Stomach (tissue), 19 donors: ENCODE measurements at places on chromosomes 13 and 19. TPM values are rescaled to one million over a fixed set of nuclear protein-coding genes. Genes with fewer than 3 reads are reported as not detected.

- H3K36me3 ChIP-seq = no peaks in the 10 kb centered on the region
- H3K4me1 ChIP-seq = no peaks in the 10 kb centered on the region
- H3K4me3 ChIP-seq = no peak overlapping the region
- no peak overlapping the region for H3K27ac ChIP-seq
Measured at GRCh38 chr13:113897161-113897560, 33.3 kb upstream of the GAS6 start.

- H3K27me3 ChIP-seq = no peaks in the 10 kb centered on the region
- H3K4me3 ChIP-seq = no peak overlapping the region
- no peaks in the 10 kb centered on the region for H3K4me1 ChIP-seq
- DNase-seq = no peak
Measured at GRCh38 chr13:107360010-107360409, 792.1 kb upstream of the ARGLU1 start.

GRCh38 chr19:2590630-2591399, 111.7 kb downstream of the GNG7 start:
- H3K4me3 ChIP-seq = no peak overlapping the region
- DNase-seq = no peak
- H3K36me3 ChIP-seq = no peaks in the 10 kb centered on the region
- peak overlapping the region; percentile 73 for H3K27ac ChIP-seq
- no peaks in the 10 kb centered on the region for H3K27me3 ChIP-seq

GRCh38 chr19:56823417-56823816, 17.1 kb downstream of the PEG3 start:
- H3K36me3 ChIP-seq = peaks cover 25% of the 10 kb centered on the region
- H3K27ac ChIP-seq = no peak overlapping the region
- no peak for DNase-seq
- H3K27me3 ChIP-seq = no peaks in the 10 kb centered on the region
- no peak overlapping the region for H3K4me3 ChIP-seq
- H3K4me1 ChIP-seq = no peaks in the 10 kb centered on the region

DNA sequence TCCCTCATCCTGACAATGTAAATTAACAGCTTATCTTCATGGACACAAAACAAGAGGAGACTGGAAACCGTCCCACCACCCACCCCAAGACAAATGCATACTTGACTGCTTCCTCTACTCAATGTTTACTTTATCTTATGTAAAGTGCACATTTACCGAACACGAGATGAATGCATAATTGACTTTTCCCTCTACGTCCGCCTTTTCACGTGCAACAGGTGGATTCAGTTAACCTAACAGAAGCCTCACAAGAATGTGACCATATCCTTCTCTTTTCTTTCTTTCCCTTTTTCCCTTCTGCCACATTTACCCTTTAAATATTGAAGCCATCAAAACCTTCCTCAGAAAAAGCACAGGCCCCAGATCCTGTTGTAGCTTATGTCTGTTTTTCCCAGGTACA, 468.0 kb downstream of the UQCRFS1 start:
- H3K27me3 ChIP-seq = peaks cover 14% of the 10 kb centered on the region
- no peak overlapping the region for H3K4me3 ChIP-seq
- H3K36me3 ChIP-seq = no peaks in the 10 kb centered on the region
- H3K27ac ChIP-seq = no peak overlapping the region
- no peaks in the 10 kb centered on the region for H3K4me1 ChIP-seq

- DNase-seq = no peak
- no peaks in the 10 kb centered on the region for H3K27me3 ChIP-seq
- no peak overlapping the region for H3K4me3 ChIP-seq
- no peak overlapping the region for H3K27ac ChIP-seq
- no peaks in the 10 kb centered on the region for H3K36me3 ChIP-seq
- H3K4me1 ChIP-seq = no peaks in the 10 kb centered on the region
Measured at GRCh38 chr13:68050761-68051160, 820.6 kb upstream of the PCDH9 start.

GRCh38 chr13:74662905-74663304, 528.7 kb upstream of the KLF12 start:
- no peak overlapping the region for H3K4me3 ChIP-seq
- no peaks in the 10 kb centered on the region for H3K27me3 ChIP-seq
- DNase-seq = no peak
- H3K36me3 ChIP-seq = no peaks in the 10 kb centered on the region
- H3K4me1 ChIP-seq = no peaks in the 10 kb centered on the region
- no peak overlapping the region for H3K27ac ChIP-seq

GRCh38 chr13:99690426-99691174, 189.3 kb downstream of the TM9SF2 start:
- no peak for DNase-seq
- H3K4me1 ChIP-seq = no peaks in the 10 kb centered on the region
- no peaks in the 10 kb centered on the region for H3K36me3 ChIP-seq
- H3K27ac ChIP-seq = no peak overlapping the region

DNA sequence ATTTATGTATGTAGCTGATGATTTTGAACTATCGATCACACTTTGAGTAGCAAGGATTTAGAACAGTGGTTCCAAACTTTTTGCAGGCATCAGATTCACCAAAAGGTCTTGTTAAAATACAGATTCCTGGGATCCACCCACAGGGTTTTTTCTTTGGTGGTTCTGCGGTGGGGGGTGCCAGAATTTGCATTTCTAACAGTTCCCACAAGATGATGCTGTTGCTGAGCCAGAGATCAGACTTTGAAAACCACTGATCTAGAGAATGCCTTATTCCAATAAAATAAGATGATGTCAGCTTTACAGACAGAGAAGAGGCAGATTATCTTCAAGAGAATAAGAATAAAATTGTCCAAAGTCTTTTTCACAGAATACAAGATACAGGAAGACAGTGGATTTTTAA, 80.9 kb upstream of the SHISA2 start:
- no peaks in the 10 kb centered on the region for H3K36me3 ChIP-seq
- H3K4me1 ChIP-seq = no peaks in the 10 kb centered on the region
- no peaks in the 10 kb centered on the region for H3K27me3 ChIP-seq
- DNase-seq = no peak

C19orf85 gene
- total RNA-seq = not detected

HSH2D gene
- 6.7 TPM for total RNA-seq
